Eye (tissue), 1 donor: ENCODE measurements at places on chromosomes 1 and 21.

GRCh38 chr1:11888206-11888876 lies 29.6 kb upstream of the NPPB start:
- no peak for DNase-seq

GRCh38 chr1:9066945-9067807 lies 2.3 kb downstream of the SLC2A5 start:
- no peak for DNase-seq

DNA sequence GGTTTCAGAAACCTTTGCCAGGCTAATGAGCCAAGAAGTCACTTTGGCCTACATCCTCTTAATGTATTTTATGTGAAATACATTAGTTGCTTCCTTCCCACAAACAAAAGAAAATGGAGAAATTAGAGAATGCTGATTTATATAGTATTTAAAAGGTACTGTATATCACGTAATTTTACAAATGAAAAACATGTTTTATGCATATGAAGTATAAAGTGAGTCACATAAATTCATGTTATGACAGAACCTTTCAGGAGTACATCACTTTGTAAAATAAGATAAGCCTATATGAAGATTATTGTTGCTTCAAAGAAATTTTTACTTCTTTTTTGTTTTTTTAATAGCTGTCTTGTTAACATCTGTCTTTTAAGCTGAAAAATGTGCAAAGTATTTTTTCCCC lies 4.6 kb downstream of the DR1 start:
- no peak for DNase-seq

- DNase-seq: no peak
Observed at GRCh38 chr1:204558467-204558866, 42.3 kb downstream of the MDM4 start.

DNA sequence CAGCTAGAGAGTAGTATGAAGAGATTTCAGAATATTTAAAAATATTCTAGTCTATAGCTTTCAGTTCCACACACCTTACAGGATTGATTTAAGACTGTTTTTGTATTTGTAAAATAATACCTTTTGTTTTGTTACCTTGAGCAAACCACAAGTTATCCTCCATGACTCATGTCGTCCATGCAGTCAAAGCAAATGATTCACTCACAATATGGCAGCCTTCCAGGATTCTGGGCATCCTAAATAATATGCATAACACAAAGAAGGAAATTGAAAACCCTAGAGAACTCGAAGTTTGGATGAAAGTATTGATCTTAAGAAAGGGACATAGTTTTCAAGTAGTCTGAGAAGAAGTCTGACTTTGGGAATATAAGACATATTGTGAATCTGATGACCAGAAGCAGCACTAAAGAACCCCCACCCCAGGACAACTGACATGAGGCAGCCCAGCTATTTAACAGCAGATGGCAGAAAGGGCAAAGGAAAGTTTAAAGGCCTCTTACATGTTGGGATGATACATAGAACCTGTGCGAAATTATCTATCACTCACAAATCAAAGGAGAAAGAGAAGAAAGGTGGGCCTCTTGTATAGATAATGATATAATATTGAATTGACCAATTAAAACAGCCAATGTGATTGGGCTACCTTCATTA lies 857.9 kb downstream of the BRINP3 start:
- no peak for DNase-seq
